T-helper 2 cell (primary cell): ENCODE measurements at places on chromosomes 7 and 10.

- DNase-seq: no peak
Measured at GRCh38 chr10:131846240-131847101, 54.3 kb upstream of the PPP2R2D start.

DNA sequence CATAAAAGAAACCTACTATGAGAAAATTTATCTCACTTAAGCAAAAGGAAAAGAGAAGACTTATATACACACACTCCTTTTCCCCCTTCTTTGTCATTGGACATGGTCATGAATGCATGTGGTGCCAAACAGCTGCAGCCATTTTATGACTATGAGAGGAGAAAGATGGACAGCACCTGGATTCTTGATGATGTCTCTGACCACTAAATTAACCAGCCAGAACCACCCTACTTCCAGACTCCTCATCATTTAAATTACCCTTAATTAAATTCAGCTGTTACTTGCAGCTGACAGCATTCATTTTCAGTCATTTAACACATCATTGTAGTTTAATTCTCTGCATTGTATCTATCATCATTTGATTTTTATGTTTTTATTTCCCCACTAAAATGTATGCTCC, 379.0 kb upstream of the HPS1 start:
- DNase-seq: no peak

DNA sequence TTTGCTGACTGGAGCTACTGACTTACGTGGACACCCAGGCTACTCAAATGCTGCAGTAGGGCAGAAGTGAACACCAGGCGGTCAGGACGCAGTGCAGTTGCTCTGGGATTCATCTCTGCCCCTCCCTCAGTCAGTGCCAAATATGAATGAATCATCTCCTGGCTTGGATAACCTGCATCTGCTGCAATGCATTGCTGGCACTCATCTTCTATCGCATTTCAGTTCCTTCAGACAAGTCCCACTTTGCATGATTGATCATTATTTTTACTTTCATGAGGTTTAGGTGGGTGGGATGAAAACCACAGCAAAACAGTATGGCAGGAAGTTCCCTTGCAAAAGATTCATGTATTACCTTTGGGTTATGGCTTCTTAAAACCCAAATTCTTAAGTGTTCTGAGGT, 224.6 kb upstream of the NRP1 start:
- DNase-seq: no peak

- no peak for DNase-seq
Measured at GRCh38 chr7:38291117-38291647, 17.7 kb upstream of the TARP start.

- DNase-seq: no peak
Measured at GRCh38 chr10:53166325-53166724, 393.7 kb upstream of the MBL2 start.

DNA sequence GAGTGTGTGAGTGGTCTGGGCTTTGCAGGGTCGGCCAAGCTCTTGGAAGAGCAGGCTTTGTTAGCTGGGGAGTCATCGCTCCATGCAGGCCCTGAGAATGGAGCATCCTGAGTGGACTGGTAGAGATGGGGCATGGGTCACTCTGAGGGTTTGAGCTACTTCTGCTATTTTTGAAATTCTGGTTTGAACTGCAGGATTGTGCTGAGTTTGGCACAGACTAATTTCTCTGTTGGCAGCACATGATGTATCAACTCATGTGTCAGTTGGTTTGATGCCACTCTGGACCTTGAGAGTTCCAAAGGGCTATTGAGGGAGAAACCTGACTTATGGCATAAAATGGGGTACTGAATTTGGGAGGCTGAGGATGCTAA, 56.3 kb downstream of the LRMDA start:
- DNase-seq: no peak

GRCh38 chr7:3215624-3216585, 85.1 kb upstream of the SDK1 start:
- no peak for DNase-seq

DNA sequence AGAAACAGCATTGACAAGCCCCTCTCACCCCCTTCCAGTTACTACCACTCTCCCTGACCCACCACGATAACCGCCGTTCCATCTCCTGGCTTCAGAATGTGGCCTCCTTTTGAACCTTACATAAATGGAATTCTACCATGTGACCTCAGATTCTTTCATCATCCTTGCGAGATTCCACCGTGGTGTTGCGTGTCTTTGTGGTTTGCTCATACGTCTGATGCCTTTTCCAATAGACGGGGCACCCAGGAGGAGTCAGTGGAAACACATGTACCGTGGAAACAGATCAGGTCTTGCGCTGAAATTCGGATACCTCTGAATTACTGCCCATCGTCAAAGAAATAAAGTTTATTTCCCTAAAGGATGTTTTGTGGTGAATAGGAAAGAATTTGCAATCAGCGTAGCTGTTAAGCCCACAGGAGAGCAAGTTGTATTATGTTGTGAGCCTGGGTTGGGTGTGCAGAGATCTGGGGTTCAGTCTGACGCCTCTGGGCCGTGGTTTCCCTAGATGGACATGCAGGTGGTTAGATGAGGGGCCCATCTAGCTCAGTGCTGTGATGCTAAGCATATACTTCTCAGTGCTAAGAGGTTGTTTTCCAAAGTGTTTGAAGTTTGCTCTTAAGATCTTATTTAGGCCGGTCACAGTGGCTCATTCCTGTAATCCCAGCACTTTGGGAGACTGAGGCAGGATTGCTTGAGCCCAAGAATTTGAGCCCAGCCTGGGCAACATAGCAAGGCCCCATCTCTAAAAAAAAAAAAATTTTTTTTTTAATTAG, 29.1 kb downstream of the GTF2IRD1 start:
- no peak for DNase-seq

DNA sequence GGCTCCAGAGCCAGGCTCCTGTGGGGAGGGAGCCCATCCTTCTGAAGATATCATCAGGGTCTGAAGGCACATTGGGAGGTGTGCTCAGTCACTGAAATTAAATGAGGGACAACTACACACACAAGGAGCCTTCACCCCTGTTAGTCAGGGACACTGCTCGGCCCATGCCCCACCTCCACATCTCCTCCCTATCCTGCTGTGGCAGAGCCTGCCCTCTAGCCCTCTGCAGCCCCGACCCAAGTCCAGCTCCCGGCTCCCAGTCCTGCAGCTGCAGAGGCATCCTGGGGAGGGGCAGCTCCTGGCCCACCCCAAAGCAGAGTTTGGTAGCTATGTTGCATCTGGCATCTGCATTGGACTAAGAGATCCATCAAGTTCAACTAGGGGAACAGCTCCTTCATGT, 136.3 kb downstream of the ZNF248 start:
- no peak for DNase-seq
